ENCODE measurements at places on chromosomes 1 and 21.

GRCh38 chr1:177302357-177303044 is 131.7 kb downstream of the BRINP2 start:
- no peak for DNase-seq

DNA sequence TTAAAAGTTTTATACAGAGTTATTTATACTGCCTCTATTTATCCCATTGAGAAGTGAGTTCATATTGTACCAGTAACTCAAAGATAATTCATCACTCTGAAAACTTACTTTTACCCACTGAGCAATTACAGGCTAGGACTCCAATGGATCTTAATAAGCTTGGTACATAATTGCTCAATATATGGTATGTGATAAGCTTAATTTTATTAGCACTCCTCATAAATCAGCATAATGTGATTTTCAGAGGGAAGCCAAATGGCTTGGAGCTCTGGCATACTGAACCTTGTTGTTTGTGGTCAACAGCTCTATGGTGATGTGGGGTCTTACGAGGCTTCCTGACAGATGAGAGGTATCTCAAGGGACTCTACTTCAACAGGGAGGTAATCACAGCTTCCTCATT is 26.3 kb downstream of the ADAM30 start:
- no peak for DNase-seq

- no peak for DNase-seq
Observed at GRCh38 chr1:214420833-214421232, 130.6 kb downstream of the PTPN14 start.

DNA sequence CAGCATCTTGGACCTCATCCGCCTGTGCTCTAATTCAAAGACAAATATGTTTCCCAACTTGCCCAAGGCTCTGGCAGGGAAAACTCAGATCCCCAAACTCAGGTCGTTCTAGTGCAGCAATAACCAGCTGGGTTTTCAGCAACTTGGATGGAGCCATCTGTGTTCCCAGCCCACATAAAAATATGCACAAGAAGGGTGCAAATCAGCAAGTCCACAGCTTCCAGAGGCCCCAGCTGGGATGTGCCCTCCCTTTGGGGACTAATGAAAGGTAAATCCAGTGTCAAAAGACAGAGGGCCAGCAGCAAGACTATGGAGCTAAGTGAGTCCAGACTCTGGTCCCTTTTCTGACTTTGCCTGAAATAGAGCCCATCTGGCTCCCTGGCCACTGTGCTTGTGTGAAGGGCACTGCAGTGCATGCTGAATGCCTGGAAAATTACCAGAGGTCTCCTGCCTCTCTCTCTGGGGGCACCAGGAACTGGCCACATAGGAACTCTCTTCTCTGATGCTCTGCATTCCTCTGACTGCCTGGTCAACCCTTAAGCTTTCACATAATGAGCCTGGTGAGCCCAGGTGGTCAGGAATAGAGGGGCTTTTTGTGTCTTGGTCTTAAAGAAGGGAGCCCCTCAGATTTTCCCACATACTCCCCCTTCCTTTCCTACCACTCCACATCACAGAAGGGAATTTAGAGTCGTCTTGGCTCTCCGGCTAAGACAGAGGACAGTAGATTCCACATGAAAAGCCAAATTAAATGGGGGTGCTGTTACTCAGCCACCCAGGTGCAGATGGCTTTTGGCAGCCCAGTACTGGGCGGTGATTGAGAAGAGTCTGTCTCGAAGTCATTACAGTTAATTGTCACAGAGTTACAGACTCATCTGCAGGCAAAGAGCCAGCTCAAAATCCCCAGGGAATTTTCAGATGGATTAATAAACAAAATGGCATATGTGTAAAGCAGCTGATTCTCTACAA is 88.1 kb upstream of the C1orf21 start:
- no peak for DNase-seq

GRCh38 chr1:112849425-112850033 is 106.5 kb downstream of the SLC16A1 start:
- no peak for DNase-seq

- no peak for DNase-seq
Observed at GRCh38 chr1:59502009-59502691, 205.3 kb downstream of the FGGY start.

DNA sequence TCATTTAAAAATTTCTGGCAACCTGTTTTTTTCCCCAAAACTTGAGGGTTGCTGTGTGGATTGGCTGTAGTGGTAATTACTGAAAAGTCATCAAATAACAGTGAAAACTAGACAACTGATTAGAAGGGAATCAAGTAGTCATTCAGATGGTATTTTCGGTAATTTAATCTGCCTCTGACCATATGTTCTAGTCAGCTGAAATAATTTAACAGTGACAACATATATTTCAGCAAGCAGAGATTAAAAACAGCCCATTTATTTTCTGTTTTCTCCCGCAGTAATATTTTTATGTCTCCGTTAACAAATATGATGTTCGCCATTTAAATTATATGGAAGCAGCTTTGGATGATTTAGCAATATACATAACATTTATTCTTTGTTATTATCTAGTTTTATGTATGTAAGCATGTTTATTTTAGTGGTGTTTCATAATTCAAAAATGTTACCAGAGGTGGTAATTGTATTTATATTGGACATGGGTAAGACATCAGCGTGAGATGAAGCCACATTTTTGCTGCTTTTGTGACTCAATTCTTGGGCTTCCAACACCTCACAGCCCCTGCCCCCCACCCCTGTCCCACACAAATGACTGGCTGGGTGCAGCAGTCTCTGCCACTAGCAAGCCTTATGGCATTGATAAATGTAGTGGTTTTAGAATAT is 104.4 kb downstream of the GALNT2 start:
- no peak for DNase-seq

DNA sequence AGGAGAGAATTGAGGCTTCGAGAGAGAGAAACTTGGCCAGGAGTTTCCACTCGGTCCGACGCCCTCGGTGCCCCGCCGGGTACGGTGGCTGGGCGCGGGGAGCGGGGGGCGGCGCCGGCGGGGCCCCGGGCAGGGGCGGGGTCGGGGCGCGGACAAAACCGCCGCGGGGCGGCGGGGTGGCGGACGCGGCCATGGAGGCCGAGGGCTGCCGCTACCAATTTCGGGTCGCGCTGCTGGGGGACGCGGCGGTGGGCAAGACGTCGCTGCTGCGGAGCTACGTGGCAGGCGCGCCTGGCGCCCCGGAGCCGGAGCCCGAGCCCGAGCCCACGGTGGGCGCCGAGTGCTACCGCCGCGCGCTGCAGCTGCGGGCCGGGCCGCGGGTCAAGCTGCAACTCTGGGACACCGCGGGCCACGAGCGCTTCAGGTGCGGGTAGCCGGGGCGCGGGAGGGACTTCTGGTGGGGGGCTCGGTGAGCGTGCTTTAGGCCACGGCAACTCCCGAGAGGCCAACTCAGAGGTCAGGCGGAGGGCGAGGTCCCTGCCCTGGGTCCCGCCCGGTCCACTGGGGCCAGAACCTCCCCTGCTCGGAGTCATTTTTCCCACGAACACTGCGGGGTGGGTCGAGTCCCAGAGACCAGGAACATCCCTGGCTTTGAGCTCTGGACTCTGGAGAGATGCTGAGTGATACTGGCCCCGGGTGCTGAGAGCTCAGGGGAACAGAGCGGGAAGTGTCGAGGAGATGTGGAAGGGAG is 431 bp downstream of the RAB42 start:
- DNase-seq = no peak

DNA sequence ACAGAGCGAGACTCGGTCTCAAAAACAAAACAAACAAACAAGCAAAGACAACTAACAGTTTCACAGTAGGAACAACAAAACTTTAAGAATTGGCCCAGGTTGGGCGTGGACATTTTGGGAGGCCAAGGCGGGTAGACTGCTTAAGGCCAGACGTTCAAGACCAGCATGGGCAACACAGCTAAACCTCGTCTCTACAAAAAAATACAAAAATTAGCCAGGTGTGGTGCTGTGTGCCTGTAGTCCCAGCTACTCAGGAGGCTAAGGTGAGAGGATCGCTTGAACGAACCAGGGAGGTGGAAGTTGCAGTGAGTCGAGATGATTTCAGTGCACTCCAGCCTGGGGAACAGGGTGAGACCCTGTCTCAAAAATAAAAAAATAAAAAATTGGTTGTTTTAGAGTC is 13.5 kb downstream of the GTF2B start:
- DNase-seq = no peak

GRCh38 chr1:205923651-205924459 is 19.4 kb downstream of the SLC26A9 start:
- no peak for DNase-seq

- DNase-seq = no peak
Observed at GRCh38 chr1:11862890-11863289, 4.1 kb upstream of the NPPB start.

GRCh38 chr1:150389650-150390049 is 25.7 kb downstream of the RPRD2 start:
- no peak for DNase-seq

GRCh38 chr1:88058205-88058604 is 625.9 kb upstream of the PKN2 start:
- no peak for DNase-seq

DNA sequence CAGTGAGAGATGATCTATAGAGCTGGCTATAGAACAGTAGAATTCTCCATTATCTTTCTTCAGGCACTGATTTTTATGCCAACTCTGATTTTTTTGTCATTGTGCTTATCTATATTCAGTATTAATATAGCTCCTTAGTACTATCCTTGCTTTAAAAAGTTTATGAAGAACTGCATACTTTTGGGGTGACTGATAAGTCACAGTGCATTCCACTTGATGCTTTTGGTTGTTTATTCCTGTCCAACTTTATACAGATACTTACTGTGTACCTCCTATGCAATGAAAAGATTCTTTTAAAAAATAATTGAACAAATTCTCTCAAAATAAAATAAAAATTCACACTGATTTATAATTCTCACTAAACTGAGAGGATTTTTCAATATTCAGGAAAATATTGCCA is 71.6 kb downstream of the COL24A1 start:
- DNase-seq = no peak

GRCh38 chr1:169340882-169341281 is 26.7 kb downstream of the NME7 start:
- no peak for DNase-seq

- no peak for DNase-seq
Observed at GRCh38 chr1:47399846-47400155, 16.3 kb upstream of the FOXE3 start.

DNA sequence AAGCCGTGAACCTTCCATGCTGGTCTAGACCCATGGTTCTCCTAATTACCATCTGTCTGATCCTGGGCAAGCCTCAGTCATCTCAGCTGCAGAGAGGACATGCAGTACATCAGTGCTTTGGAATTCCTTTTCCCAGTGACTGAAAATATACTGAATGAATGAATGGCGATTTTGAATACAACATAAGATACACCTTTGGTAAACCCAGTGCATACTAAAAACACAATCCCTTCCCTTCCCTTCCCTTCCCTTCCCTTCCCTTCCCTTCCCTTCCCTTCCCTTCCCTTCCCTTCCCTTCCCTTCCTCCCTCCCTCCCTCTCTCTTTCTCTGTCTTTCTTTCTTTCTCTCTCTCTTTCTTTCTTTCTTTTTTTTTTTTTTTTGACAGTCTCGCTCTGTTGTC is 21.3 kb upstream of the PLXNA2 start:
- DNase-seq = no peak

DNA sequence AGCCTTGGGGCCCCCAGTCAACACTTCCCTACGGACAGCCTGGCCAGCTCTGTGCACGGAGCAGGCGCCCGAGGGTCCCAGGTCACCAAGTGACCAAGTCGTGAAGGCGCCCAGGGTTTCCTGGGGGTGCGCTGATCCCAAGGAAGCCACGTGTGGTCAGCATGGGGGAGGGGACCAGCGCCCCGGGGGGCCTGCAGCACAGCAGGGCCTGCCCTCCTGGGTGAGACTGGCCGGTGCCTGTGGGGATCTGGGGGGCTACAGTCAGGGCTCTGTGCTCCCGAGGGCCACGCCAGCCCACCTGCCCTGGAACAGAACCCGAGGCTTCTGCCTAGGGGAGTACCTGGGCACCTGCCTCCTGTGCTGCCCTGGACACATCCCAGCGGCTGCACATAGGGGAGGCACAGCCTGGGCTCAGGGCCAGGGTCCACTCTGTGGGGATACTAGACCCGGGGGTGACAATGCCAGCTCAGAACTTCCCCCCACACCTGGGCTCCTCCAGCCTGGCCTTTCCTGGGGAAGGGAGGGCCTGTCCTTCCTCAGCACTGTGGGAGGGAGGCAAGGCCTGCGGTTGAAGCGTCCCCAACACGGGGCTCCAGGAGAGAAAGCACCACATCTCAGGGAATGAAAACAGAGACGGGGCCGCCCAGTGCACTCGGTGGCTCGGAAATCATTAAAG is 6.2 kb upstream of the POFUT2 start:
- DNase-seq = no peak

DNA sequence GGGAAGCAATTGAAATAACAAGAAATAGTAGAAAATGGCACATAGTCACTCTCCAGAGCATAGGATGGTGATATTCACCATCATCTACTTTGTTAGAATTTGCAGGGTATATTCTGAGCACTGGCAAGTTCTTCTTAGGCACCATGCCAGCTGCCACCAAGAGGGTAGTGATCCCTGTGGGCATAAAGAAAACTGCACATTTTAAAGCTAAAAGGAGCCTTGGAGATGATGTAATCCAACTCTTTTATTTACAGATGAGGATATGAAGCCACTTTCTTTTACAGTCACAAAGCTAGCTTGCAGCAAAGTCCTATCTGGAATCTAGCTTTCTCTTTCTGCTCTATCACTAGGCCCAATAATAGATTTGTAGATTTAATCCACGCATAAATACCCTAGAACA is 69.0 kb downstream of the PTGER3 start:
- DNase-seq = no peak

- no peak for DNase-seq
Observed at GRCh38 chr1:56125316-56125715, 454.0 kb downstream of the PLPP3 start.

- no peak for DNase-seq
Observed at GRCh38 chr21:44837537-44837936, 19.7 kb upstream of the SUMO3 start.

- no peak for DNase-seq
Observed at GRCh38 chr1:238279694-238280380, 389.1 kb upstream of the ZP4 start.

Measured in activated CD8-positive, alpha-beta memory T cell treated with anti-CD3 and anti-CD28 coated beads for 48 hours (primary cell).